Stimulated activated naive CD8-positive, alpha-beta T cell treated with anti-CD3 and anti-CD28 coated beads, Interleukin-15, amount 100 ng/mL, for 72 hours (primary cell): ENCODE measurements at places on chromosomes 16 and 17.

GRCh38 chr17:29546830-29547229, 20.0 kb downstream of the ABHD15 start:
- DNase-seq: no peak

GRCh38 chr16:13997526-13997925, 73.6 kb upstream of the MRTFB start:
- no peak for DNase-seq

- DNase-seq: no peak
Observed at GRCh38 chr16:31464781-31465260, 5.5 kb downstream of the ARMC5 start.

DNA sequence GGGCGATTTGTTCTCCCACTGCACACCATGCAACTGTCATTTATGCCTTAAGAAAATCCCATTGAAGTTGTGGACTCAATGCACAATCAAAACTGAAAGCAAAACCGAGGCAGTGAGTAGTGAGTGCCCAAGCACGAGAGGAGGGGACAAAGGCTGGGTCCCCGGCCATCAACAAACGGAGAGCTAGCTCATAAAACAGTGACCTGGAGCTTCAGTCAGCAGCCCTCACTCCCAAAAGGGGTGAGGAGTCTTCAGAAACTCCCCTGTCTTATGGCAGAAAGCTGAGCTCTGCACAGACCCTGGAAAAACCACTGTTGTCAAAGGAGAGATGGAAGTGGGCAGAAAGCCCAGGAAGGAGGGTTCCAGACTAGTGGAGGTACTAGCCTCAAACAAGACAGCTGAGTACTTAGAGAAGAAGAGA, 96.9 kb downstream of the ADCY9 start:
- no peak for DNase-seq

DNA sequence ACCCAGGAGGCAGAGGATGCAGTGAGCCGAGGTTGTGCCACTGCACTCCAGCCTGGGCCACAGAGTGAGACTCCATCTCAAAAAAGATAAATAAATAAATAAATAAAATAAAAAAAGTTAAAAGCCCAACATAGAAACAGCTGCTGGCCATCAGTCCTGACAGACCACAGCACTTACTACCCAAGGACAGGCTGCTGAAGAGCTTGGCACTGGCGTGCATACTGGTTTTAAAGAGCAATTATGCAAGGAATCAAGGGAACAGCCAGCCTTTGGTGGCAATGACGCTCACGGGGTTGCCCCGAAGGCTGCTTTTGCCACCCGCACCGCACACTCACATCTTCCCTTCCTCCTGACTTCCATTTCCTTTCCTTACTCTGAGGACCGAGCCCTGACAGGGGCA, 4.2 kb downstream of the PLD6 start:
- DNase-seq: no peak

GRCh38 chr17:8289103-8289397, 580 bp downstream of the RANGRF start:
- DNase-seq: no peak

- peak; percentile 34 for DNase-seq
Observed at GRCh38 chr17:37743875-37744632, 805 bp downstream of the HNF1B start.

GRCh38 chr16:57283959-57284208, 588 bp downstream of the PLLP start:
- DNase-seq: no peak

- DNase-seq: no peak
Observed at GRCh38 chr17:82961366-82962162, 117.8 kb upstream of the METRNL start.

DNA sequence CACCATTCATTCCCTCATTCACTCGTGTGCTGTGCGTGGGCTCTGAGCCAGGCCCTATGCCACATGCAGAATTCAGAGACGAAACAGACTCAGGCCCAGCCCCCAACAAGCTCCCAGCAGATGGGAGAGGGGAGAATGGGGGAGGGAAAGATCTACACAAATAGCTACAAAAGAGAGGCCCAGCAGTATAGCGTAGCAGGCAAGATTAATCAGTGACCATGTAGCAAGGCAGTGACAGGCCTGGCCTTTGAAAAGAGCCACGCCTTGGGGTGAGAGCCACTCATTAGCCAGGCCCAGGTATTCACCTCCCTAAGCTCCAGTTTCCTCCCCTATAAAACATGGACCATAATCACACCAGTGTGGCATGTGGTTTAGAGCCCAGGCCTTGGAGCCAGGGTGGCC, 16.4 kb upstream of the KRT19 start:
- DNase-seq: no peak

- peak; percentile 86 for DNase-seq
Observed at GRCh38 chr16:4802659-4803287, 340 bp upstream of the ROGDI start.

- no peak for DNase-seq
Observed at GRCh38 chr17:8898126-8898525, 30.7 kb upstream of the PIK3R6 start.

DNA sequence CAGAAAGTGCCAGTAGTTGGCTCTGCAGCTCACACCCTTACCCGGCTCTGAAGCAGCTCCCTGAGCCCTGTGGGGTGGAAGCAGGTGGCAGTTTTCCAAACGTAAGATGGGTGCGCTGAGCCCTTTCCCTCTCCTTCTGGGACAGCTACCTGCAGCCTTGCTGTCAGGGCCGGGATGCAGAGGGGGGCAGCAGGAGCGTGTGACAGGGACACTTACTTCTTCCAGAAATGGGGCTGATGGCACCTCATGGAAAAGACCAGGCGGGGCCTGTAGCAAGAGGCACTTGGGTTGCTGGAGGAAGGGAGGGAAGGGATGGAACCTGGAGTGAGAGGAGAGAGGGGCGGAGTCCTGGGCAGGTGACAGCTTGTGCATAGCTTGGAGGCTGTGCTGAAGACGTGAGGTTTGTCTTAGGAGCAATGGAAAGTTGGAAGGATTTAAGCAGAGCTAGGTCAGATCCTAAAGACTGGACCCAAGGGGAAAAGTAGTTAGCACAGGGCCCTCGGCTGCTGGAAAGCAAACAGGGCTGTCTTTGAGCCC, 216.8 kb upstream of the RPL38 start:
- DNase-seq: no peak

DNA sequence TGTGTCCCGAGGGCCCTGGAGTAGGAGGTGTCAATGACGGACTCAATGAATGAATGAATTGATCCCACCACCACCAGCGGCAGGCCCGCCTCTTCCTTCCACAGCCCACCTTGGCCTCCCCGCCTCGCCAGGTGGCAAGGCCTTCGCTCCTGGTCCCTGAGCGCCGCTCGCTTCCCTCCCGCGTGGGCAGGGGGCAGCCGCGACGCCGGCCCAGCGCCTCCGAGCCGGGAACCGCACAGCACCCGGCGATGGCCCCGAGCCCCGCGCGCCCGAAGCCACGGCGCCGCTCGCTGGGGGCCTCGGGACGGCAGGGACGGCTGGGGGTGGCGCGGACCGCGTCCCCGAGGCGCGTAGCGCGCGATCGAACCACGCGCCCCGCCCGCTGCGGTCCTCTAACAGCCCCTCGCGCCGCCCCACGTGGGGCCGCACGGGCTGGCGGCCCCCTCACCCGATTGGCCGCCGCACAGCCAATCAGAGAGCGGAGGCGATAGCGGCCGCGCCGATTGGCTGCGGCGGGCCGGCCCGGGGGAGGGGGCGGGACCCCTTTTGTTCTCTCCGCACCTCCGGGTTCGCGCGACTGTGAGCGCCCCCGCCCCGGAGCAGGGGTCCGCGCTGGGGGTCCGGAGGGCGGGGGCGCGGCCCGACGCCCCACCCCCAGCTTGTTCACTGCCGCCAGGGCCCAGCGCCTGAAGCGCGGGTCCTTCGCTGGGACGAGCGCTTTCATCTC, 31.4 kb downstream of the ACTG1 start:
- peak; percentile 58 for DNase-seq

- no peak for DNase-seq
Observed at GRCh38 chr17:18225642-18226283, 328 bp downstream of the LLGL1 start.

DNA sequence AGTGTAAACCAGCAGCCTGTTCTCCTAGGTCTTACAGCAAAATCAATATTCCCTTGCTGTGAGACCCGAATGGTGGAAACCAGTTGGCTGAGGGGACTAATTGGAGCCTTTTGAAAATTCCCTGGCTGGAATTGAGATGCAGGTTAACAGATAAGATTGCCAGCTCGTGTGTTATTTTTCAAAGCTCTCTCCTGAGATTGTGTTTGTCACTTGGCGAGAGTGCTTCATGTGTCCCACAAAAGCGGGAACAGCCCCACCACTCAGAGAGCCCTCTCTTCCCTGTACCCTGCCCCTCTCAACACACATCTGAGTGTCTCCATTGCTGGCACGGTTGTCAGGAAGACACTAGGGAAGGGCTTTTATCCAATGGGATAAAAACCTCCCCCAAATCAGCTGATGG, 356.1 kb downstream of the CPPED1 start:
- no peak for DNase-seq

- DNase-seq: no peak
Observed at GRCh38 chr17:40529991-40530390, 28.6 kb upstream of the TNS4 start.

GRCh38 chr17:58357312-58358297, 5.6 kb upstream of the SUPT4H1 start:
- DNase-seq: no peak

DNA sequence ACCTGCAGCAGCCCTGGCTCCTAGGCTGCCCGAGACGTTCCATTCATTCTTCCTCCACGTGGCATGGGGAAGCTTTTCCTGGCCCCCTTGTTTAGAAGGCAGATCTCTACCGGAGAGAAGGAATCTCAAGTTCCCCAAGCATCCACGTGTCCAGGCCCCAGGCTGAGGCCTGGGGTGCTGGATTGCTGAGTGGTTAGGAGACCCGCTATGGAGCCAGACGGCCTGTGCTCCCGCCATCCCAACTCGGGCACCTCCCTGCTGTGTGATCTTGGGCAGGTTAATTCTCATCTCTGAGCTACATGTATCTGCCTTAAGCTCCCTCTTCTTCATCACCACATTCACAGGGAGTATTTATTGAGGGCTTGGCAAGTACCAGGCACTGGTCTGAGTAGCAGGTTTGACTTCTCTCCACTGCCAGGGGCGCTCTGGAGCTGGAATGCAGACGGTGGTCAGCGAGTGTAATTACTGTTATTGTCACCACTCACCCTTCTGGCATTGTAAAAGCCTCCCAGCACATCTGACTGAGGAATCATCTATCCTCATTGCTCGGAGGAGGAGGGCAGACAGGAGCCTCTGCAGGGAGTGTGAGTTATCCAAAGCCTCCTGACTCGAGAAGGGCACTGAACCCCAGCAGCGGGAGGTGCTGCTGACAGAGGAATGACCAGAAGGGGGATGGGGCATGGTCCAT, 1.1 kb upstream of the ADGRG1 start:
- DNase-seq: no peak

DNA sequence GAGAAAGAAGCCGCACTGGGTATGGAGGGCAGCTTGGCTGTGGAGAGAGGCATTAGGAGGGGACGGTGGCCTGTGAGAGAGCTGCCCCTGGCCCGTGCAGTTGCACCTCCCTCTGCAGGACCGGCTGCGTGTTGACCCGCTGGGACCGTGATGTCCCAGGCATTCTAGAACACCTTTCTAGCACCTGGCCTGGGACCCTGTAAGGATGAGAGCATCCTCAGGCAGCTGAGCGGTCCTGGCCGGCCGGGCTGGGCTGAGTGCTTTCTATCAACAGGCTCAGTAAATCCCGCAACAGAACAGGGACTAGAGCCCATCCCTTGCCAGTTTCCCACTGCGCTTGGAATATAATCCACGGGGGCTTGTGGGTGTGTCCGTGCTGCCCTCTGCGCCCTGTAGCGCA, 14.7 kb downstream of the TBC1D24 start:
- DNase-seq: no peak

DNA sequence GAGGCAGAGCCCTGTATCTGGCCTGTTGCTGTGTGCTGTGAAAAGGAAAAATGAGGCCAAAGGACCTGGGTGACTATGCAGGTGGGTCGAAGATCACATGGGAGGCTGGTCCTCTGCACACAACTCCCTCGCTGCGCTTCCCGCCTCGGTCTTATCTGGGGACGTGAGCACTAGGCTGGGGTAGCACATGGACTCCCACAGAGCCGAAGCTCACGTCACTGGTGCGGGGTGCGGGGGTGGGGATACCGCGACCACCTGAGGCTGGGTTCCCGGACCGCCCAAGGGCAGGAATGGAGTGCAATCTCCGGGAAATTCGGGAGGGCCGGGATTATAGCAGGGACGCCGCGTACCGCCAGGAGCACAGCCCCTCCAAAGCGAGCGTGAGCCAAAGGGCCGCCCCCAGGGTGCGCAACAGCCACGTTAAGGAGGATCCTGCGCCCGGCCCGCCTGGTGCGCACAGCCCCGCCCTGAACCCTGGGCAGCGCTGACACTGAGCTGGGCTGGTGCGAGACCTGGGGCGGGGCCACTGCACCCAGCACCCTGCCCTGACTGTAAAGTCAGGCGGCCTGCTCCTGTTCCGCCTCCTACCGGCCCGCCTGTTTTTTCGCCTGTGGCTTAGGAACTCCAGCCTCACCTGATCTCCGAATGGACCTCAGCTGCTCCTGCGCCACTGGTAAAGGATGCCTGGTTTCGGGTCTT, 4.8 kb downstream of the MT1A start:
- peak; percentile 79 for DNase-seq

DNA sequence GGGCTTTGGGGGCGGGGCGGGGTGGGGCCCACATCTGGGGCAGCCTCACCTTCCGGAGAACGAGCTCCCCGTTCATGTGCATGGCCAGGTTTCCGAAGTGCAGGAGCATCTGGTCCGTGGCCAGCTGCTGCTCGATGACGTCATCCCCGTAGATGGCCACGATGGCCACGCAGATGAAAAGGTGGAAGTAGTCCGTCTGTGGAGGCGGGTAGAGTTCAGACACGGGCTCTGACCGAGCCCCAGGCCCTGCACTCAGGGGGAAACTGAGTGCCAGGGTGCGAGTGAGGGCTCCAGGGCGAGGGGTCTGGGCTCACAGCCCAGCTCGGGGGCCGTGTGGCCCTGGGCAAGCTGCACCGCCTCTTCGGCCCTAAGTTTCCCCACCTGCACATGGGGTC, 93.7 kb downstream of the TBC1D16 start:
- DNase-seq: no peak

DNA sequence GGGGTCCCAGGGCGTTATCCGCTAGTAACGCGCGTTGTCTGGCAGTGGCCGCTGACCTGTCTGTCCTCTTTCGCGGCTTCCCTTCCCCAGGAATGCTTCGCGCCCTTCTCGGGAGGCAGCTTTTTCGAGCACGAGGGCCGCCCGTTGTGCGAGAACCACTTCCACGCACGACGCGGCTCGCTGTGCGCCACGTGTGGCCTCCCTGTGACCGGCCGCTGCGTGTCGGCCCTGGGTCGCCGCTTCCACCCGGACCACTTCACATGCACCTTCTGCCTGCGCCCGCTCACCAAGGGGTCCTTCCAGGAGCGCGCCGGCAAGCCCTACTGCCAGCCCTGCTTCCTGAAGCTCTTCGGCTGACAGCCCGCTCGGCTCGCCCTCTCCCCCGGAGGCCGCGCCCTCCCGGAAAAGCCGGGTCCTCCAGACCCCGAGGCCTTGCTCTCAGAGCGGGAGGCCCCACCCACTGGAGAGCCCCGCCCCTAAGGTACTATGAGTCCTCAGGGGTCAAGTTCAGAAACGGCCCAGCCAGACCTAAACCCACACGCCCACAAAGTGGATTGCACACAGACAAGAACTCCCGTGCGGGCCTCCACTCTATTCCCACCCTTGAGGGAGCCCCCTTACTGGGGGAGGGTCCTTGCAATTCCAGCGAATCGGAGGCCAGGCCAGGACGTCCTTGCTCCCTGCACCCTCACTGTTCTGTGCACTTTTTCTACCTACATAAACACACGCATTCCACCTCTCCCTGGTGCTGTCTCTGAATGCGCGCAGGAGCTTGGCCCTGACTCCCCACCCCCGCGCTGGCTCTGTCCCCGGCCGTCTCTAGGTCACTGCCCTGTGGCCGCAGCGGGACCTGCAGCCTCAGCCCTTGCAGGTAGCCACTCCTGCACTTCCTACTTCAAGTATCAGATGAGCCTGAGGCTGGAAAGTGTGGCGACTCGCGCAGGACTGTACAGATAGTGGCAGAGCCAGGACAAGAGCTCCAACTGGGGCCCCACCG, 5.4 kb upstream of the SLC5A2 start:
- peak; percentile 47 for DNase-seq
